ENCODE measurements at places on chromosomes 5 and 9.

DNA sequence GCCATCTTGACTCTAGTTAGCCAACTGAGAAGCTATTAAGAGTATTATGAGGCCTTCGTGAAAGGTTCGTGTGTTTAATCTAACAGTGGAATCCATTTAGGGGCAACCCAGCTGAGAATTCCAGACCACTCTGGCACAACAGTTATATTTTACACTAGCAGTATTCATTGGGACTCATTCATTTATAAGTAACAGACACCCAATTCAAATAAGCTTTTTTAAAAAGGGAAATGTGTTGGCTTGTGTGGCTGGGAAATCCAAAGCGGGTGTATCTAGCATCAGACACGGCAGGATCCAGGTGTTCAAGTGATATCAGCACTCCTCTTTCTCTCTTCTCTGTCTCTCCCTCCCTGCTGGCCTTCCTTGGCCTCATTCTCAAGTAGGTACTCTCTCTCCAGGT lies 46.0 kb upstream of the SHC3 start:
- no peak for DNase-seq

DNA sequence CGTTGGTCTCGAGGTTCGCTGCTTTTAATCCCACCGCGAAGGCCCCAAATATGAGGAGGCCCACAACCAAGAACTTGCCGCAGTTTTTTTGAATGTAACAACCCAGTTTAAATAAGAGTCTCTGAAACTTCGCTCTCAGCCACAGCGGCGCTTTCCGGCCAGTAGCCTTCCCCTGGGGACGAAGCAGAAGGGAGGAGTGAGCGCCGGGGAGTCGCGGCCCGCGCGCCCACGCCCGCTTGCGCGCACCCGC lies 10.4 kb downstream of the PTCH1 start:
- no peak for DNase-seq

GRCh38 chr5:14305045-14305444 lies 161.9 kb downstream of the TRIO start:
- no peak for DNase-seq

- DNase-seq, result no peak
Observed at GRCh38 chr9:27125936-27126335, 16.9 kb downstream of the TEK start.

GRCh38 chr5:111392181-111392580 lies 120.2 kb downstream of the STARD4 start:
- DNase-seq, result no peak

- no peak for DNase-seq
Observed at GRCh38 chr9:114861922-114862605, 56.2 kb upstream of the TNFSF15 start.

- no peak for DNase-seq
Observed at GRCh38 chr9:116726602-116727001, 39.5 kb downstream of the TRIM32 start.

GRCh38 chr9:121071370-121071755 lies 3.4 kb upstream of the CNTRL start:
- DNase-seq, result no peak

DNA sequence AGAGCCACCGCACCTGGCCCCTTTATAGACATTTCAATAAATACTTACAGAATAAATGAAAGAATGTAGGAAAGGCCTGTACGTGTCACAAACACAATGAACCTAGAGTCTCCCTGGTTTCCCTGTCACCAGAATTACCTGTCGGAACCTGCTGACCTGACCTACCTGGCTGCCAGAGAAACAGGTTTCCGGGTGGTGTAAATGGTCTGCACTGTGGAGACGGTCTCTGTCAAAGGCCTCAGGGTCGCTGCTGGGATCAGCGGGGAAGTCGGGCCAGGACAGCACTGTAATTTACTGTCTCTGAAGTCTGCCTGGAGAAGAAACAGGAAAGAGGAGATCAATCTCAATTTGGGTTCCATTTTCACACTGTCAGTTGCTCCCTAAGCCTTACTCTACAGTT lies 9.3 kb upstream of the FRRS1L start:
- DNase-seq, result no peak

DNA sequence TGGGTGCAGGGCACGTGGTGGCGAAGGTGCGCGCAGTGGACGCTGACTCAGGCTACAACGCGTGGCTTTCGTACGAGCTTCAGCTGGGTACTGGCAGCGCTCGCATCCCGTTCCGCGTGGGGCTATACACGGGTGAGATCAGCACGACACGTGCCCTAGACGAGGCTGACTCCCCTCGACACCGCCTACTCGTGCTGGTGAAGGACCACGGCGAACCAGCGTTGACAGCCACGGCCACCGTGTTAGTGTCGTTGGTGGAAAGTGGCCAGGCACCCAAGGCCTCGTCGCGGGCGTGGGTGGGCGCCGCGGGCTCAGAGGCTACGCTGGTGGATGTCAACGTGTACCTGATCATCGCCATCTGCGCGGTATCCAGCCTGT lies 2.1 kb downstream of the PCDHA2 start:
- no peak for DNase-seq

- no peak for DNase-seq
Observed at GRCh38 chr9:115084709-115085108, 33.2 kb downstream of the TNC start.

GRCh38 chr5:76445063-76445462 lies 42.0 kb downstream of the IQGAP2 start:
- DNase-seq, result no peak

GRCh38 chr9:137721479-137721878 lies 102.7 kb downstream of the EHMT1 start:
- DNase-seq, result no peak

- no peak for DNase-seq
Observed at GRCh38 chr9:134294153-134295071, 31.8 kb upstream of the RXRA start.

- peak; percentile 53 for DNase-seq
Observed at GRCh38 chr5:178114325-178115135, 1.2 kb downstream of the N4BP3 start.

GRCh38 chr5:37054391-37054790 lies 177.8 kb downstream of the NIPBL start:
- DNase-seq, result no peak

DNA sequence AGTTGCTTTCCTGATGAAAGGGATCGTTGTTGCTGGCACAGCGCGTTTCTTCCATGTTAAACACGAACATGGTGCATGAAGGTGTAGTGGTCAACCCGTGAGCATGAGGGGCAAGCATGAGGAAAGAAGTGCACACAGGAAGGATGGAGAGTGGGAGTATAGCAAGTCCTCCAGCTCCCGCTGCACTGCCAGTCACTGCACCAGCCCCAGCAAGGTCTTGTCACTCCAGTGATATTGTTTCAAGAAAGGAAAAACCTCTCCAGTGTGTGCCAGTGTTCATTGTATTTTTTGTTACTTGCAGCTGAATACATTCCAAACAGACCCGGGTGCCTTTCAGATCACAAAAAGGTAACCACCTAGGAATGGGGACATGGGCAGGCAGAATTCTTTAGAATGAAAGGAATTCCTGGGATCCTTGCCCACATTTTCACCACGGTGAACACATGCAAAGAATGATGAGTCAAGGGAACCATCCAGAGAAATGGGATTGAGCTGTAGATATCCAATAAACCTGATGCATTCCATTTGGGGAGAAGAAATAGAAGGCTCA lies 186.3 kb downstream of the AOPEP start:
- DNase-seq, result no peak

DNA sequence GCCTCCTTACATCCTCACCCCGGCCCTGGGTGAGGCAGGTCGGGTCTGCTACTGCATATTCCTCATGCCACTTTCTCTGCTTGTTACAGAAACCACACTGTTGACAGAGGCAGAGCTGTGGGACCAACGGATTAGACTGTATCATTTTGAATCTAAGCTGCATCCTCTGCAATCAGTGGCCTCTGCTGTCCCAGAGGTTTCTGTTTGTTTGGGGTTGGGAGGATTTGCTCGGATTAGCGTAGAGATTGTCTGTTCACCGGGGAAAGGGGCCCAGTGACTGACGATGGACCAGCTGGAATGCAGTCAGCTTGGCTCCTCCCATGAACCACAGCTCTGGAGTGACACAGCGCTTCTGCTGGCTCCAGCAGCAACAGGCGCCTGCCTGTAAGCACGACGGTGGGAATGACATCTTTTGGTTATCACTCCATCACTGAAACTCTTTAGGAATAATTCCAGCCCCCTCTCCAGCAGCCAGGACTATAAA lies 37.3 kb upstream of the ADRA1B start:
- DNase-seq, result no peak

DNA sequence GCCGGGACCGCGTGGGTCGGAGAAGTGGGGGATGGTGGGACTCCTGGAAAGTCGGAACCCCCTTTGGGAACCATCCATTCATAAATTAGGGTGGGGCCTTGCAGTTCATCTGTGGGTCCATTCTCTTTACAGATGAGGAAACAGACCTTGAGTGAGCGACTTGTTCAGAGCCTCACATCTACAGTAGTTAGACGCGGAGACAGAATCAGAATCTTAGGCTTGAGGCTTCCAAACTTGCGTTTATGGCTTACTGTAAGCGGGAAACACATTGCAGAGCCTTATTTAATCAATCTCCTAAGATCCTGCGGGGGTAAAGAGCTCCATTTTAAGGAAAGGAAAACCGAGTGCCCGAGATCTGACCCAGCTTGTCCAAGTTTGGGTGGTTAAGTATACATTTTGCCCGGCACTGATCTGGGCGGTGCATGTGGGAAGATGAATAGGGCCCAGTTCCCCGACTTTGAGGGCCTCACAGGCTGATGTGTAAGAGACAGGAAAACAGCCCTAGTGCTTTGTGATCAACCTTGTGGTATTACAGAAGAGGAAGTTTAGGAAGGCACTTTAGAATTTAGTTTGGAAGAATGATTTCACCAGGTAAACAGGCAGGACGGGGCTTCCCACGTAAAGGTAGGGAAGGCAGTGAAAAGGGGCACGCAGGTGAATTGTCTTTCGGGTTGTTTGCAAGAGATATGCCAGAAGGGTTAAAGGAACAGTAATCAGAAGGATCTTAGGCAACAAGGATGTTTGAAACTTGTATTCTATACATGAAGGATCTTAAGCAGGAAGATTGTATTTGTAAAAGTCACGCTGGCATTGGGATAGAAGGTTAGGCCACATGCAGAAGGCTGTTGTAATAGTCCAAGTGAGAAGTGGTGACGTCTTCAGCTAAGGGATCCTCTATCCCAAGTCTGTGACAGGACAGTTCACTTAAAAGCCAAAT lies 744 bp downstream of the TARS1 start:
- peak; percentile 22 for DNase-seq

Data from activated B cell treated with CpG ODN at 0.5 μM for 24 hours (primary cell).